ENCODE measurements at places on chromosomes 16 and 17. TPM values are rescaled to one million over a fixed set of nuclear protein-coding genes. Genes with fewer than 3 reads are reported as not detected.

Gene PYY
- not detected for total RNA-seq

GRCh38 chr16:56349711-56350161, 75.6 kb downstream of the AMFR start:
- DNase-seq = no peak

GRCh38 chr17:38336838-38337237, 6.9 kb downstream of the GPR179 start:
- no peak for DNase-seq

GRCh38 chr16:23145186-23145585, 4.1 kb downstream of the USP31 start:
- no peak for DNase-seq

DNA sequence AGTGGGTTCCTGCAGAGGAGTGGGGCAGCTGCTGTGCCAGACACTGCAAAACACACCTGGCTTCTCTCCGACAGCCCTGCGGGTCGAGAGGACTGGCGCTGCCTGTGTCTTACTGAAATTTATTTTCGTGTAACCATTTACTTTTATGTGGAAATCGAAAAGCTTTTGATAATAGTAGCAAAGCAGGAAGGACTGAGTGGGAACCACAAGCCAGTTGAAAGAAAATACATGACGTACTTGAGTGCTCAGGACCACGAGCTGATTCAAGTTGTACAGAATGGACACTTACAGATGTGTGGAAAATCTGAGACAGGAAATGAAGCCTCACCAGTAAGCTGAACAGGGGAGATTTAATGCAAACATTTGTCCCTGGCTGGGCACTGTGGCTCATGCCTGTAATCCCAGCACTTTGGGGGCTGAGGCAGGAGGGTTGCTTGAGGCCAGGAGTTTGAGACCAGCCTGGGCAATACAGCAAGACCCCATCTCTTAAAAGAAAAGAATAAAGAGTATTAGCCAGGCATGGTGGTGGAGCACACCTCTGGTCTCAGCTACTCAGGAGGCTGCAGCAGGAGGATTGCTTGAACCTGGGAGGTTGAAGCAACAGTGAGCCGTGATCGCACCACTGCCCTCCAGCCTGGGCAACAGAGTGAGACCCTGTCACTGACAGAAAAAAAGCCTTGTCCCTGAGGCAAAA, 11.3 kb upstream of the RPL13 start:
- no peak for DNase-seq

Gene ACSM5
- total RNA-seq = 21.2 TPM

DNA sequence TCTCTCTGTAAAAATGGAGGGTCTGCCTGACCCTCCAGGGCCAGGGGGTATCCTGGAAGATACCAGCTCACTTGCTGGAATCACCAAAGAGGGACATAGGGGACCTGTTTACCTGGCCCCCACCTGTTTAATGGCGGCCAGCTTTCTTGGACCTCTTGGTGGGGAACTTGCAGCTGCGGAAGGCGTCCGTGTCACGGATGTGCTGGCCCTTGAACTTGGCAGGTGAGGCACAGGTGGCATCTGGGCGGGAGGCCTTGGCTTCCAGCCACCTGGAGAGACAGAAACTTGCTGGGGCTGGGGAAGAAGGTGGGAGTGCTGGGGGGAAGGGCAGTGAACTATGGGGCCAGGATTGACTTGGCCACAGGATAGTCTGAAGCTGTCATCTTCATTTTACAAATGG, 3.5 kb downstream of the CHAD start:
- no peak for DNase-seq

Gene CCL16
- not detected for total RNA-seq

- no peak for DNase-seq
These were observed 3.4 kb upstream of the MTSS2 start for GRCh38 chr16:70689035-70689969.

DNA sequence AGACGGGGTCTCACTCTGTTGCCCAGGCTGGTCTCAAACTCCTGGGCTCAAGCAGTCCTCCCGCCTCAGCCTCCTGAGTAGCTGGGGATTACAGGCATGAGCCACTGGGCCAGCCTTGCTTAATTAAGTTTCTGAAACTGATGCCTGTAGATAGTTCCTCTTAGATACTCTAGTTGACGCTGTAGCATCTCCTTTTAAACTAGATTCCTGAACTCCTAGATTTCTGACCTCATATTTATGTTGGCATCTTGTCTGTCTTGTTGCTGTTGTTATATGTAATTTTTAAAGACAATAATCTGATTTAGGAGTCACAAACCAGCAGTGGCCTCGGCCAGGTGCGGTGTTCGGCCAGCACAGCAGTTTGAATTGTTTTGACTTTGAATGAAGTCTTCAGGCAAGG, 37.5 kb downstream of the DHRS7B start:
- no peak for DNase-seq
